ENCODE measurements at places on chromosomes 7 and 10.

- no peak for DNase-seq
Measured at GRCh38 chr10:22314852-22315251, 1.3 kb upstream of the COMMD3 start.

DNA sequence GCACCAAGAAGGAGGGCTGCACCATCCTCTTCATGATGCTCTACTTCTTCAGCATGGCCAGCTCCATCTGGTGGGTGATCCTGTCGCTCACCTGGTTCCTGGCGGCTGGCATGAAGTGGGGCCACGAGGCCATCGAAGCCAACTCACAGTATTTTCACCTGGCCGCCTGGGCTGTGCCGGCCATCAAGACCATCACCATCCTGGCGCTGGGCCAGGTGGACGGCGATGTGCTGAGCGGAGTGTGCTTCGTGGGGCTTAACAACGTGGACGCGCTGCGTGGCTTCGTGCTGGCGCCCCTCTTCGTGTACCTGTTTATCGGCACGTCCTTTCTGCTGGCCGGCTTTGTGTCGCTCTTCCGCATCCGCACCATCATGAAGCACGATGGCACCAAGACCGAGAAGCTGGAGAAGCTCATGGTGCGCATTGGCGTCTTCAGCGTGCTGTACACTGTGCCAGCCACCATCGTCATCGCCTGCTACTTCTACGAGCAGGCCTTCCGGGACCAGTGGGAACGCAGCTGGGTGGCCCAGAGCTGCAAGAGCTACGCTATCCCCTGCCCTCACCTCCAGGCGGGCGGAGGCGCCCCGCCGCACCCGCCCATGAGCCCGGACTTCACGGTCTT is 1.9 kb downstream of the FZD1 start:
- DNase-seq = peak; percentile 64

DNA sequence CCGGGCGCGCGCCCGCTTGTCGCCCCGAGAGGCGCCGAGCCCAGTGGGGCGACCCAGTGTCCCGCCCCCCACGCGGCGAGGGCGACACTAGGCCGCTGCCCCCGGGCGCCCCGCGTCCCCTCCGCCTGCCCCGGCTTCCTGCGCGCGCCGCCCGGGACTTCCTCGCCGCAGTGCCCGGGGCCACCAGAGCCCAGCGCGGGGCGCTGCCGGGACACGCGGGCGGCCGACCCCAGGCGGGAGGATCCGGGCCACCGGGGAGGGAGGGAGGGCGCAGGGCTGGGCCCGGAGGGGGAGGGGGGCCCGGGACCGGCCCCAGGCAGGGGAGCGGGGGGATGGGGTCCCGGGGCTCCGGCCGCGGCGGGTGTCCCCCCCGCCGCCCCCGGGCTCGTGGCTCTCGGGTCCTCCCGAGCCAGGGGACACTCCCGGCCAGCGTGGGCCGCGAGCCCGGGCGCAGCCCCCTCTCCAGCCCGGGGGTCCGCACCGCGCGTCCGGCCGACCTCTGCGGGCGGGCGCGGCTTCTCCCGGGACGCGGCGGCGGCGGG is 435 bp upstream of the PWWP2B start:
- no peak for DNase-seq

DNA sequence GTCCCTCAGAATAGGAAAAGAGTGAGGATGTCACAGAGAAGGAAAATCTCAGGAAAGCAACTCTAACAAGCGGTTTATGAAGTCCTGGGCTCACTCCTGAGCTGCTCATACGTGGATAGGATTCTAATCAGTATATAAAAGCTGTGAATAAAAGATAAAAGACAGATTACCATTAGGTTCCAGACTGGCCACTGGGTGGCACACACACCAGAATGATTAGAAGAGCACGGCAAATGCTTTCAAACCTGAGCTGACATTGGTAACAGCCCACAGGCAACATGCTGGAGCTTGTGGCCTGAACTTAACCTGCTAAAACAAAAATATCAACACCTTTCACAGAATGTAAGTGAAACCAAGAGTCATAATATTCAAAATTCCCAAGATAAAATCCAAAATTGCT is 370.8 kb downstream of the GRID1 start:
- no peak for DNase-seq

GRCh38 chr10:33253411-33253810 is 81.1 kb downstream of the NRP1 start:
- no peak for DNase-seq

DNA sequence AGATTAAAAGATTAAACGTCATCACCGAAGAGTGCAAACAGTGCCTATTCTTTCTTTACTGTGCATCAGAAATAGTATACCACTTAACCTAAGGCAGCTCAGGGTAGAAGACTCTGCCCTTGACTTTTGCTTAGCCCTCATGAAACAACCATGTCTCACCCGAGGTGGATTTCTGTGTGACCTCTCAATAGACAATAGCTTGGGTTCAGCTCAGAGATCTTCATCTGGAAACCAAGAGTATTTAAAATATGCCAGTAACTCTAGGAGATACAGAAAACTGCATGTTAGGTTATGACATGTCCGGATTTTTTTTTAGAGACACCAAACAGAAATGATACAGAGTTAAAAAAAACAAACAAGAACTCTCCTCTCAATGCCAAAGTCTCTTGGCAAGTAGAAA is 75.8 kb downstream of the JAZF1 start:
- DNase-seq = no peak

DNA sequence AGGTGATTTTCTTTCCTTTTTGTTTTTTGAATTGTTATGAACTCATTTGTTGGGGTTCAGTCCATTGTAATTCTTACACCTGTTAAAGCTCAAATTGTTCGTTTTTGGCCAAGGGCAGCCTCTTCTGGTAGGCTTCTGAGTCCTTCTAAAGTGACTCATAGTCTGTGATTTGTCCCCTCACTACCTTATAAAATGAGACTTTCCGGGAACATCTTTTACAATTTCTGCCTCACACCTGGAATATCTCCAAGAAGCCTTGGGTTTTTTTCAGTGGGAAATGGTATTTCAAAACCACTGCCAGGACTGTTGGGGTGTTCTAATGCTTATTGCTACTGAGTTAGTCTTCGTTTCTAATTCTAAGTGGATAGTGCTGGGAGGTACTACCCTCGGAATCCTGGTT is 56.7 kb downstream of the BMPR1A start:
- DNase-seq = peak; percentile 36

DNA sequence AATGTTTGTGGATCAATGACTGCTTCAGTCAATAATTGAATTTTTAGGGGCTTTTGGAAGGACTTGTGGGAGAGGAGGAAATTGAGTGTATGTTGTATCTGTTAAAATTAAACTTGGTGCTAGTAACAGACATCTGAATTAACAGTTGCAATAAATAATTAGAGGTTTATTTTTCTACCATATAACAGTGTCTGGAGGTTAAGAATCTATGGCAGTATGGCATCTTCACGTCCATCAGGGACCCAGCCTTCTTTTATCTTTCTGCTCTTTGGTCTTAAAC is 72.8 kb upstream of the HABP2 start:
- DNase-seq = no peak

- DNase-seq = peak; percentile 18
Measured at GRCh38 chr7:12549106-12549505, 21.4 kb upstream of the SCIN start.

DNA sequence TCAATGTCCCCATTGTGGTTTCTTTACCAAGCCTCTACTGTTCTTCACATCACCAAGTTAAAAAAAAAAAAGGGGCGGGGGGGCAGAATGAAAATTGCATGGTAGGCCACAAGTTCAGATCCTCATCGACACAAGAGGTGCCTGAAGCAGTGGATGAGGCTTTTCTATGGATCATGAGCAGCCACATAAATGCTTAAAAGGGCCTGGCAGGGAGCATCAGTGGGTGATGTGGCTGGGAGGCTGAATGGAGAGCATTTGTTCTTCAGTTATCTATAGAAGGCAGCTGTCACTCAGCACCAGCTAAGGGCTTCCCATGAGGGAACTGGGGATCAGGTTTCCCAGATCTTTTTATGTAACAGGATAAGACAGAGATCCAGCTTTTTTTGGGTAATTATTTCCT is 117.9 kb downstream of the CFTR start:
- DNase-seq = no peak

DNA sequence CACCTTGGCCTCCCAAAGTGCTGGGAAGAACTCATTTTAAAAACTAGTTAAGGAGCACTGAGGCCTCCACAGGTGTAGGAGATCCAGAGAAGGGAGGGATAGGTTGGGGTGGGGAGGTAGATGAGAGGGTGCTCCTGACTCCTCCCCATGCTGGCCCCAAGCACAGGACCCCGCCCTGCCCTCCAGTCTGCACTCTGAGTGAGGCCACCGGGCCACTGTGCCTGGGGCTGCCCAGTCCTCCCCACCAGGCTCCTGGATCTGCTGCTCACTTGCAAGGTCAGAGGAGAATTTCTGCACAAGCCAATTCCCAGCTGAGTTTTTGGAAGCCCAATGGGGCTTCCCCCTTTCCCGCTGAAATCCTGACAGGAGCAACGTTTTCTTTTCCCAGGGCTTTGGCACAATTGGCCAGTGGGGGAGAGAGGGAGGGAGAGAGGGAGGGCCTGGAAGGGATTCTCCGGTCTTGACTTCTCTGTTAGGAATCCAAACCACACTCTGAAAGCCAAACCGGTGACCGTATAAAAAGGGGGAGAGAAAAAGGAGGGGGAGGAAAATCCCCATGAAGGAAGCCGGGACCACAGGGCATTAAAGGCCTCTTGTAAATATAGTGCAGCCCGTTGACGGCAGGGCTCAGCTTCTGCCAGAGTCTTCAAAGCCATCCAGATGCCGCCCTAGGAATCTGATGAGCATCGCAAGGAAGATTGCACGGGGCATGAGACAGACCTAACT is 116.2 kb downstream of the SH3PXD2A start:
- DNase-seq = peak; percentile 95

- no peak for DNase-seq
Measured at GRCh38 chr10:2817940-2818636, 249.3 kb upstream of the PFKP start.

DNA sequence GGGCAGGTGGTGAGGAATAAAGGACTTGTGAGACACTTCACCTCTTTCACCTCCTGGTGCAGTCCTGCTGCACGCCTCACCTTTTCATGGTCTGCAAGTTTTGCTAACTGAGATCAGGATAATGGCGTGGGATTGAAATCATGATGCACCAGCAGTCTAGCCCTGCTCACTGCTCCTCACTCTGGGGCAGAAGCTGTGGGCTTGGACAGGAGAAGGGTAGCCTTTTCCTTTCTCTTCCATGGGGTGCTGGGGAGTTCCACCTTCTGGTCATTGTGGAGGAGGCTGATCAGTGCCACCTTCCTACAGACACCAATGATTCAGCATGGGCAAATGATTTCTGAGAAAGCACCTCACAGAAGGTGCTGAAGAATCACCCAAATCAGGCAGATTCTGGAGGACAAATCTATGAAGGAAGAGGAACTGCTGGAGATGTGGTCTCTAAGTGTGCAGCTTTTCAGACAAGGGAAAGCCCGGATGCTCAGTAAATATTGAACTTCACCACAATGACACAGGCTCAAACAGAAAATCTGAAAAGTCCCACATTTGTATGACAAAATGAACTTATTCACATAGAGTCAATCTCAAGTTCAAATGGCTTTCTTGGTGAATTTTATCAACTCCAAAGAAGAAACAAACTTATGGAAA is 19.7 kb downstream of the MBL2 start:
- no peak for DNase-seq

DNA sequence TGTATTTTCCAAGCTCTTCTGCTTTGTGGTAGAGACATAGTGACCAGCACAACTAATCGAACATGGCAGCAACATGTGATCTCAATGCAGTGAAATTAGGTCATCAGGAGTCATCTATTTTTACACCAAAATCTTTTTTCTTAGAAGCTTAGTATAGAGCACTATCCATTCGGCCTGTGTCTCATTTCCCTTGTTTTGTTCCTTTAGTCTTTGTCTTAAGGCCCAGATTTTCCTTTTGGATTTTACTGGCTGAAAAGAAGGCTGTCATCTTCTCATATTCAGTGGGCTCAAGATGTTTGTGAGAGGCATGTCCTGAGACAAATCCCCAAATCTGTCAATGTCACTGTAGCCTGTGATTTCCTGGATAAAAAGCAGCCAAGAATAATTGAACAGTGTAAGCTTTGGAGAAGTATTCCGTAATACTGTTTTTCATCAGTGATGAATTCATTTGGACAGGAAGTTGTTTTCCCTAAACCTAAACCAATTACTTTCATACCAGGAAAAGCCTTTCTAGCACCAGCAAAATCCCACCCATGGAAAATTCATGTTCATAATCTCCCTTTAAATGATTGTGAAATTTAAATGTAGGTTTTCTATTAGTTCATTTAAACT is 55.2 kb downstream of the MAGI2 start:
- DNase-seq = peak; percentile 42

DNA sequence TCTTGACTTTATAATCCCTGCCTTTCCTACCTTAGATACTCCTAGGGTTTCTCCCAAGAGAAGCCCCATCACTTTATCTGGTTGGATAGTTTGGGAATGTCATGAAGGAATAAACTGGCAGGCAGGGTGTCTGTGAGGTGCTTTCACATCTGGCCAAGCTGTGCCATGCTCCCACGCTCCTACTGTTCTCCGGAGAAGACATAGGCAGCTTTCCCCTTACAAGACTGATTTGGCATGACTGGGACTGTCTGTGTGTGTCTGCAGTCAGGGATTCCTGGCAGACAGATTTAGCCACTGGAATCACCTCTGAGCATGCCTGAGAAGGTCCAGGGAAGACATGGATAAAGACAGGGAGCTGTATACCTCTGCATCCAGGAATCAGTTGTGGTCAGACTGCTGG is 45.3 kb downstream of the HK1 start:
- DNase-seq = no peak

DNA sequence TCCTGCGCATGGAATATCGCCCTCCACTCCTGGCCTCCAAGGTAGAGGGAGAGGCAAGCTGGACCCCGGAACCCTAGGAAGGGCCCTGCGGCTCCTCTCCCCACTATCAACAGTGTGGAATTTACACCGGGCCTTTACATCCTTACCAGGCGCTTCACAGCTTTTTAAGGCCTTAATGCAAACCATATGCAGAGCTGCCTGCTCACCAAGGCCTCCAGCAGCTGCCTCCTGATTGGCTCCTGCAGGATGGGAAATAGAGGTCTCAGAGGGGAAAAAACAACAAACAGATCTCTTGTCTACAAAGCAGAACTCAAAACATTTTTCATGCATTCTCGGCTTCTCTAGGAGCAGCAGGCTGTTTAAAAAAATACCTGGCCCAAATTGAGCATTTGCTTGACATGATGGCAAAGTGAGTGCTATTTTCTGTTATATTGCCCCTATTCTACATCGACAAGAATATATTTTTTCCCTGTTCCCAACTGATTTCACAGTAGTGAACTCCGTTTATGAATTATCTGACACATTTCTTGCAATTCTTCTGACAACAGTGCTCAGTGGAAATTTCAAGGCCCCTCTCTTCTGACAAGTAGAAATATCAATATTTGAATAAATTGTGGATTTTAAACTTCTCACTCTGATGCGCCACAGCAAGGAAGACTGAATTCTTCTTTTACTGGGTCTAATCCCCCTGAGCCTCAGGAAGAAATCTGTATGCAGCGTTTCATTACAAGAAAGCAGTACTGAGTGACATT is 51.7 kb downstream of the EBF3 start:
- DNase-seq = peak; percentile 43

- DNase-seq = peak; percentile 50
Measured at GRCh38 chr10:105063796-105064195, 422.7 kb downstream of the SORCS3 start.

DNA sequence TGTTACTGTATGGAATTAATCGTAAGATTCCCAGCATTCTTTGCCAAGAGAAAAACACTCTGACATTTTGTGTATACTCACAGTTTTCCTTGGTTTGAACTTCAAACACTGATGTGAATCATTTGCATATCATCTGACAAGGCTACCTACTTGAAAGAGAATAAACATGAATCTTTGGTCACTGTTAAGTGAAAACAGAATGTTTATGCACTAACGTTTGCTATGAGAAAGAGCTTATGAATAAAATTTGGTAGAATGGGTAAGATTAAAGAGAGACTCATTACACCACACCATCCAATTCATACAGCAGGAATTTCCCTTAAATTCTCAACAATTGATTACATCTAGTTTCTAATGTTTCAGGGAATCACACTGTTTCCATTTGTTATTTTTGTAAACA is 46.6 kb downstream of the MACC1 start:
- DNase-seq = peak; percentile 31
